NCI-H510A (cell line): ENCODE measurements at places on chromosomes 6 and 20.

DNA sequence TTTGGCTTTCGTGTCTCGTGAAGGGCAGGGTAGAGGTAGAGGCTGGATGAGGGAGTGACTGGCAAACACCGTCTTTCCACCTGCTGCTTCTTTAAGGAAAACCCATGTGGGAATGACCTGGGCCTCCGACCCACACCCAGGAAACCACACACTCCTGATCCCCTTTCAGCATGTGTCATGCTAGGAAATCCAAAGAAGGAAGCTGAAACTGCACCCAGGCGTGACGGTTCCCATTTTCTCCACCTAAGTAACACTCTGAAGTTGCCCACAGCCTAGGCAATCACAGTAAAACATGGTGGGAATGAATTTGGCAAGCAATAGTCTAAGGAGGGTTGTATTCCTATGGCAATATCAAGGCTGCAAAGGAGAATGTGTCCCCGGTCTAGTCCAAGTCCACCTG, 538.4 kb upstream of the NOX3 start:
- DNase-seq: no peak

- DNase-seq: no peak
Measured at GRCh38 chr6:55449225-55449624, 122.0 kb downstream of the GFRAL start.

DNA sequence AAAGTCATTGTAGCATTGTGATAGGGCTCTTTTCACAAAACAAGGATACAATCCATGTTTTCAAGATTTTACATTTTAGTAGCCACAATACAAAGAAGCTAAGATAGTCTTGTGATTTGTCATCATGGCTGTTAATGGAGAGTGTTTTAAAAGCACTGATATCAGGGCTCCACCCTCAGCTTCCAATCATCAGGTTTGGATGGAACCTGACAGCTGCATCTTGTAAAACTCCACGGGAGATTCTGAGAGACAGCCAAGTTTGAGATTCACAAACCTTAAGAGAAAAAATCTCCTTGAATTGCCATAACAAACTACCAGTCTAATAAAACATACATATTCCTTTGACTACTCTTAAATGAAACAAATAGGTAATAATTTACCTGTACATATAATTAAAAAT, 280.2 kb downstream of the ESR1 start:
- DNase-seq: no peak

DNA sequence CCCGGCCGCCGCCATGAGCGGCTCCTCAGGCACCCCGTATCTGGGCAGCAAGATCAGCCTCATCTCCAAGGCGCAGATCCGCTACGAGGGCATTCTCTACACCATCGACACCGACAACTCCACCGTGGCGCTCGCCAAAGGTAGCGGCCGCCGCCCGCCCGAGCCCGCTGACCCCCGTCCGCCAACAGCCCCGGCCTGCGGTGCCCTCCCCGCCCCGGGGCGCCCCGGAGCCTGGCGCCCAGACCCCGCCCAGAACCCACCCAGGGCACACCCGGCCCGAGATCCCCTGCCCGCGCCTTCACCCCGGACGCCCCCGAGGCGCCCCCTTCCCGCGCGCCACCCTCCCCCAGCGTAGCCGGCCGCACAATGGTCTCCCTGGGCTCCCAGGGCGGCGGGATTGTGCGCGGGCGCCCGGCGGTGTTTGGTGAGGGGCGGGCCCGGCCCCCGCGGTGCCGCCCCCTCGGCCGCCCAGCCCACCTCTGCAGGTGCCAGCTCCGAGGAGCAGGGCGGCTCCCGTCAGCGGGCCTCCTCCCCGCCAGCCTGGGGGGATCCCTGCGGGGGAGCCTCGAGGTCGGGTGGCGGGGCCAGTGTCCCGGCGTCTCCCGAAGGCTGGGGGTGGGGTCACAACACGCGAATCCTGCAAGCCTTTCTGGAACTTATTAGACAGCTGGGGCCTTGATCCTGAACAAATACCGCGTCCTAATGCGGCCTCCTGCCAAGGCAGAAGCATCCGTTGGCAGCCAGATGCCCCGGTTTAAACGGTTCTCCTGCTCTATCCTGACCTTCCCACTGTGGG, 577 bp downstream of the LSM14B start:
- DNase-seq: peak; percentile 43

DNA sequence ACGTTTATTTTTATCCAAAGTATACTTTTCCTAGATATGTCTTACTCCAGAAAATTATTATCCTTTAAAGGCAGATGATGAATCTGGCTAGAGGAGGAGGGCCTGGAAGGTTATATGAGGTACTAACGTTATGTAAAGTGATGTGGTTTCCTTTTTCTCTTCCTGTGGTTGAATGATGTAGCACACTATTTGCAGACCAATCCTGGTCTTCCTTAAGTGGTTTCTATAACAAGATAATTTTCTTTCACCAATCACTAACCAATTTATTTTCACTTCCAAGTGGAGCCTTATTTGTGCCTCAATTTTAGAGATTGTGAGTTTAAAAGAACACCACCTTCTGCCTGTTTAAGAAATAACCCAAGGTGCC, 154.6 kb upstream of the SOX4 start:
- no peak for DNase-seq

GRCh38 chr6:115067690-115068447, 725.0 kb upstream of the HS3ST5 start:
- DNase-seq: no peak

DNA sequence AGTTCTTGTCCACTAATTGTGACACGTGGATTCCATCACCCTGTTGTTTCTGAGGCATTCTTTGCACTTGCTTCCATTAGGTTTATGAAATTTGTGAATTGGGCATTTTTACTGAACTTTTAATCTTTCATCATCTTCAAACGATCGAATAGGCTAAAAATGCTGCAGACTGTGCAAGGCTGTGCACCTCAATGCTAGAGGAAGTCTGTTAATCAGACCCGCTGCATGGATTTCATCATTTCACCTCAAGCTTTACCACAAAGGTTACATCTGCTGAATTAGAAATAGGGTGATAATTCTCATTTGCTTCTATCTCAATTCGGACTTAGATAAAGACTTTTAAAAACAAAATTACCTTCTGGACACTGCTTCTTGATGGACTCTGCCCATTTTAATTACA, 27.8 kb upstream of the F13A1 start:
- no peak for DNase-seq

DNA sequence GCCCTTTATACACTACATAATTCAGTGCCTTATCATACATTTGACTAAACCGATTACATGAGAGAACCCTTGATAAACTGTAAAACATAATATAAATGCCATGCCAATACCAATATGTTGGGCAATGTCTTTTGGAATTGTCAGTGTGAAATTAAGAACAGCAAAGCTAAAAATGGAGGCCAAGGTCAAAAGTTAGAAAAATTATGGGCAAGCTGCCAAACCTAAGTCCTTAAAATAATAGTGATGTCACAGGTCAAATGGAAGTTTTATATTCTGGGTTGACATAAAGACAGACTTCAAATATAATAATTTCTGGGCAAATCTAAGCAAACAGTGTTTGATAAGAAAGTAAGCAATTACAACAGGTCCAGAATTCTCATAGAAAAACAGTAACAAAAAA, 696.7 kb downstream of the RNF144B start:
- DNase-seq: no peak

DNA sequence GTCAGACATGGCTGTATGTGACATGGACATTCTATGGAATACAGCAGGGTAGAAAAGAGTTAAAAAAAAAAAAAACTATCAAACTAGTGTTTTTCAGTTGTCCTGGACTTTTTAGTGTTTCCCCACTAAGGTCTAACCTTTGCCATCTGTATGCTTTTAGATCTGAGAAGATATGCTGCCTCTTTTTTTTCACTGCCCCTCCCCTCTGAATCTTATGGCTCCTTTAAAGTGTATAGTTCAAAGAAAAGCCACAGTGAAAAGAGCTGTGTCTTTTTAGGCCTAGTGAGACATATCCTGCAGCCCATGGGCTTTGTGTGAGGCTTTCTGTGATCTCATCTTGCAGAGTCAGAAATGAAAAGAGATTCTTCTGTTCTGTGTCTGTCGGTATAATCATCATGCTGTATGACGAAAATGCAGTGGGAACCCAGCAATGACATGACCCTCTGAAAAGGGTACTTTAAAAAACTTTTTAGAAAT, 29.3 kb downstream of the ADGRG6 start:
- DNase-seq: no peak

- no peak for DNase-seq
Measured at GRCh38 chr6:142324111-142324510, 22.3 kb downstream of the ADGRG6 start.

DNA sequence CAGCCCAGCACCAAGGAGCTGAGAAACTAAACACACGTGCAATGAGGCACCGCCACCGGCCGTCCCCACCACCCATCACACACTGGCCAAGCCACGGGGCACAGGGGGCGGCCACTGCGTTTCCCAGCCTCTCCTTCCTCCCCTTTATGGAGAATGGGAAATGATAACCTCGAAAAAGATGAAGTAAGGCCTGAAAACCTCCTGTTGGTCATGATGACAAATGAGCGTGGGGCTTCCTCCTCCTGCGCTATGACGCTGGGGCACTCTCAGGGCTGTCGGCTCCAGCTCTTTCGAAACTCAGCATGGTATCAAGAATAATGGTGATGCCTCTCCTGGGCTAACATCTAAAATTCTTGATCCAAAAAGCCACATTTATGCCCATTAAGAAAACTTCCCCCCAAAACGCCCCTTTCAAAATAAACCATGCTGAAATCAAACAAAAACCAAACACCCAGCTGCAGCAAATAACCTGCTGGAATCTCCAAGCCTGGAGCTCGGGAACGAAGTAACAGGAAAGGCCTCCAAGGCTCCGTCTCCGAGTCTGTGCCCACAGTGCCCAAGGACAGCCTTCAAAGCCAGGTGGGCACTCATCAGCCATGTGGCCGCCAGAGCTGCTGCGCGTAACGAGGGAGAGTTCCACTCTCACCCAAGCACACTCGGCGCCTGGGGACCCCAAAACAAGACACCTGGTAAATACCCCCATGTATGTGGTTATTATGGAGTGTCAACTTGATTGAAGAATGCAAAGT, 50.0 kb downstream of the TAF4 start:
- no peak for DNase-seq

DNA sequence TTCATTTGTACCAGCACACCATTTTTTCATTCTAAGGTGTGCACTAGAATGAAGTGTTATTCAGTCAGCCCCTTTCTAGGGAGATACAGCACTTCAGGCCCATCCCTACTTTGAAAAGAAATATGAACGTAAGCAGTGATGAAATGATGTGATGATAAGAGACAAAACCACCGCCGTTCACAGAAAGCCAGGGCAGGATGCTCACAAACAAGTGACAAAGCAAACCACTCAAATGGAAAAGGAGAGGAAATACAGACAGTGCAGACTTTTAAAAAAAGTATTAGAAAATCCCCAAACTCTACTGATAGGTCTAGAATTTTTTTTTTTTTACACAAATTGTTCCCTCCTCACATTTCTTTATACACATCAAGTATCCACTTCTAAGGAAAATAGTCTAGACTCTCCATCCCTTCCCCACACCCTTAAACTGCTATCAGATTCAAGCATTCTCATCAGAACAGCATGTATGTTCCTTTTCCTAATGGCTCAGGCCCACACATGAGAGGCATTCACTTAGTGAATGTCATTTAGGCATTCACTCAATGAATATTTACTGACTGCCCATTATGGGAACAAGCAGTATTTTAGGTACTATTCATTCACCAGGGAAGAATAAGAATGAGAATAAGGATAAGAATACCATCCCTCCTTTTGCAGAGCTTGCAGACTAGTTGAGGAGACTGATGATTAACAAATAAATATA, 243.5 kb downstream of the GMPR start:
- DNase-seq: no peak

DNA sequence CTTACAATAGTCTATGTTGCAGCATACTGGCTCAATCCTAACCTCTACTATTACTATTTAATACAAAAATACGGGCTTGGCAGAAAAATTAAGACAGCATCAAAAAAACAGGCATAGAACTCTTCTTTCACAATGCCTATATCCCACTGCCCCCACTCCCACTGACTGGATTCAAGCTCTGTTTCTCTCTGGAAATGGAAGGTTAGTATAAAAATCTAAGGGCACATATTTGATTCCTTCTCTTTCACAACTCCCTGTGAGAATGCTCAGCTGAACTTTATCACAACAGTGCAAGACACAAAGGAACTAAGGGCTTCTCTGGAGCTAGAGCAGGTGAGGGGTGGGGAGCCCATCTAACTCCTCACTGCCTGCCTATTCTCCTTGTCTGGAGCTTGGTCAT, 258.4 kb upstream of the FAM83B start:
- no peak for DNase-seq
